ENCODE measurements at places on chromosomes 7 and 10. TPM values are rescaled to one million over a fixed set of nuclear protein-coding genes. Genes with fewer than 3 reads are reported as not detected.

DNA sequence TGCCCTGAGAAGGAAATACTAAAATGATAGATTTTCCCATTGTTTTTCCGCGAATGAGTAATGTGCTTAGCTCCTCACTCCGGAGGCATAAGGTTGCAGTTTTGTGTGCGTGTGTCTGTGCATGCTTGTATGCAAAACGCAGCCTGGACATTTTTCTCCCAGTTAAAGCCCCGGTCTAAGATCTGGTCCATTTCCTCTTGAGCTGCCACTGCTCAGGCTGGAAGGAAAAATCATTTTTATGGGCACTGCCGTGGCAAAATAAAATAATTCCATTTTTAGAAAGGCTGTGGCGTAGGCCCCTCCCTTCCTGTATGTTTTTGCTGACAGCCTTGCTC, 260.6 kb downstream of the WDR37 start:
- no peak for DNase-seq

DNA sequence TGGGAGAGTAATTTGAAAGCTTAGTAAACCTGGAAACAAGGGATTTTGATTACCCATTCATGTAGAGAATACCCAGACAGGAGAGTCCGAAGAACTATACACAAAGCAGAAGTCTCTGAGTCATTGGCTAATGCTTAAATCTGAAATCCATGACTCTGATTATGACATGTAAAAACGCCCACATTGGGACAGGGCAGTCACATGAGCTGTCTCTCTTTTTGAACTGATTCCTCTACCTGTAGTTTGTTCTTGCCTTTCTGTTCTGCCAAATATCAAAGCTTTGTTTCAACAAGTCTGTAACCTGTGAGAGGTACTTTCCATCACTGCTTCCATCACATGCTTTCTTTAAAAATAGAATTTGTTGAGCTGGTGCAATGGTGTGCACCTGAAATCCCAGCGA, 4.3 kb upstream of the GPNMB start:
- DNase-seq, result no peak

- DNase-seq, result no peak
Measured at GRCh38 chr7:44212581-44213184, 11.9 kb downstream of the YKT6 start.

DNA sequence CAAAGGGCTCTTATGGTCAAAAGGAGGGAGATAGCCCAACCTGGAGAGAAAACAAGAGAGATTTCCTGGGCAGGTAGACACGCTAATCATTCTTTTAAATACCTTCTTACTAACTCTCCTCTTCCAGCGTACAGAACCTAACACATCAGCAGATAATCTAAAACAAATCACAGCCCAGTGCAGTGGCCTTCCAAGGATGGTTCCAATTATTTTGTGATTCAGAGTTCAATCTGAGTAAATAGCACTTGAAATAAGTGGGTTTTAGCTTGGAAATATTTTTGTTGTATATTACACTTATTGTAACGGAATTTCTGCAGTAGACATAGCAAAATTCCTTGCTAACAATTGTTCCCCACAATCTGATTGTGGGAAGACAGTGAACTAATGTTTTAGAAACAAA, 7.3 kb upstream of the IMPDH1 start:
- no peak for DNase-seq

DNA sequence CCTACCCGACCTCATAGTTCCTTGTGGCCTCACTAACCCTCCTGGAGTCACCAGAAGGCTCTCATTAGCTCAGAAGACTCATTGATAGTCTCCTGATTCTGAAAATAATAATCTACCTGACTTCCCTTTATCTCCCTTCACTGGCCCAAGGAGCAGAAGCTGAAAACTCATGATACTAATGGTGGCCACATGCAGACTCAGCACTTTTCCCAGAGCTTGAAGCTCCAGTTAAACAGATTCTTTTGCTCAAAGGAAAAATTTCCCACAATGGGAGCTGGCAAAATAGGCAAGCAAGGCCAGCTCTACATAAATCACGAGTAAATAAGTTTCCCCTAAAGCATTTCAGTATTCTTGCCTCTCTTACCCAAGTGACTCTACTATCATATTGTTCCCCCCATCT, 8.2 kb downstream of the NAPEPLD start:
- no peak for DNase-seq

Gene NPY4R
- polyA plus RNA-seq, result 71.6 TPM

Gene NUTM2A
- 0.15 TPM for polyA plus RNA-seq

Gene ICA1
- 0.84 TPM for polyA plus RNA-seq

Measured in A549 (cell line).